ENCODE measurements at places on chromosomes 16 and 17. TPM values are rescaled to one million over a fixed set of nuclear protein-coding genes. Genes with fewer than 3 reads are reported as not detected.

DNA sequence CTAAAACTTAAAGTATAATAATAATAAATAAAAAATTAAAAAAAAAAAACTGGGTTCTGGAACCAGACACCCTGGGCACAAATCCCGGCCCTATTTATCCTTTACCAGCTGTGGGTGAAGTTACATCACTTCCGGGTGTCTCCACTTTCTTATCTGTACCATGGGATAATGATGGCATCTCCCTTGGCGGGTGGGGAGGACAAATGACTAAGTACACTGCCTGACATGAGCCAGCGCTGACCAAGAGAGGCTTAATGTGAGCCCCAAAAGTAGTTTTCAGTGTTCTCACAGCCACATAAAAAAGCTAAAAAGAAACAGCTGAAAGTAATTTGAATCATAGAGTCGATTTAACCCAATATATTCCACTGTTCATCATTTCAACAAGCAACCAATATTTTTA lies 424.9 kb downstream of the SOX9 start:
- no peaks in the 10 kb centered on the region for H3K36me3 ChIP-seq
- peaks cover 4% of the 10 kb centered on the region for H3K27me3 ChIP-seq
- DNase-seq = no peak
- H3K4me1 ChIP-seq = no peaks in the 10 kb centered on the region
- no peak overlapping the region for H3K4me3 ChIP-seq

CCL3 gene
- 2.9 TPM for total RNA-seq

GRCh38 chr16:10016752-10017151 lies 165.5 kb downstream of the GRIN2A start:
- no peak overlapping the region for H3K27ac ChIP-seq
- no peaks in the 10 kb centered on the region for H3K36me3 ChIP-seq
- H3K4me1 ChIP-seq = no peaks in the 10 kb centered on the region
- H3K4me3 ChIP-seq = no peak overlapping the region

MPP3 gene
- 0.11 TPM for total RNA-seq

DNA sequence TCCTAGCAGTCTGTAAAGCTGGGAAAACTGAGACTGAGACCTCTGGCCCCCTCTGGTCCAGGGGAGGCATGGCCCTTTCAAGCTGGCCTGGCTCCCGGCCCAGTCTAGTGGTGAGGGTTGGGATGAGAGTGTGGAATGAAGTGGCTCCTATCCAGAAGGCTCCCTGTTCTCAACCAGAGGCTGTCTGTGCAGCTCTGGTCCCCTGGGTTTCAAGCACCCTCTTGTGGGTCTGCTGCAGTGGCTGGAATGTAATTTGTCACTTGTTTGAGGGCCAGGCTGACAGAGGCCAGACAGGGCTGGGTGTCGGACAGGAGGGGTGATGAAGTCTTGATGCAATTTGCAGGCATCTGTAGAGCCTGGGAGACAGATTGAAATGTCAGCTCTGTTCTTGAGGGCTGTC lies 22.1 kb upstream of the PHF12 start:
- DNase-seq = no peak
- no peaks in the 10 kb centered on the region for H3K36me3 ChIP-seq
- no peak overlapping the region for H3K4me3 ChIP-seq
- no peaks in the 10 kb centered on the region for H3K27me3 ChIP-seq
- peaks cover under 1% of the 10 kb centered on the region for H3K4me1 ChIP-seq

LRRC37A3 gene
- 18.4 TPM for total RNA-seq

DNA sequence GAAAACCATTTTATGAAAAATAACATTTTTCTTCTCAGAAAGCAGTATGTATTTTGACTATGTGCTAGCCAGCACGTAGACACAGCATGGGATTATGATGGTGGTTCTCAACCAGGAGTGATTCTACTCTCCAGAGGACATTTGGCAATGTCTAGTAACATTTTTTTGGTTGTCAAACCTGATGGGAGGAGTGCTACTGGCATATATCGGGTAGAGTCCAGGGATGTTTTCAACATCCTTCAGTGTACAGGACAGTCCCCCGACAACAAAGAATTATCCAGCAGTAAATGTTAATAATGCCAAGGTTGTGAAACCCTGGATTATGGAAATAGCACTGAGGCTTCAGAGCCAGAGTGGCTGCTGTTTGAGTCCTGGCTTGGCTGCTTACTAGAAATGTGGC lies 27.7 kb downstream of the AP2B1 start:
- no peak for DNase-seq
- H3K36me3 ChIP-seq = peaks cover 2% of the 10 kb centered on the region

HS3ST6 gene
- not detected for total RNA-seq

DNA sequence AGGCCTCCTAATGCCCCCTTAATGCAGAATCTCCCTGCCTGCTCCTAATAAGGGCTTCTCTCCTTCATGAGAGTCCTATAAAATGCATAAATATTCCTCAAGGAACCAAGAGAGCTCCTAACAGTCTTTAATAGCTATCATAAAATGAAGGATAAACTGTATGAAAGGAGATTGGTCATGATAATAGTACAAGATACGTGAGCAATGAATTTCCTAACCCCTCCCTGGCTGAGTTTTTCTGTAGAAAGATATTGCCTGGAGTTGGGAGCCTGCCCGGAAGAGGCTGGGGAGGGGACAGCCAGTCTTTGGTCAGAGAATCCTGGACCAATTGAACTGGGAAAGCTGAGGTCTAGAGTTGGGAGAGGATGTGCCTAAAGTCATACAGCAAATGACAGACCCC lies 321.9 kb upstream of the CDH5 start:
- no peaks in the 10 kb centered on the region for H3K36me3 ChIP-seq
- no peak overlapping the region for H3K27ac ChIP-seq
- H3K4me3 ChIP-seq = no peak overlapping the region
- DNase-seq = no peak
- no peaks in the 10 kb centered on the region for H3K27me3 ChIP-seq
- H3K4me1 ChIP-seq = no peaks in the 10 kb centered on the region

GRCh38 chr17:29197516-29198272 lies 17.5 kb upstream of the MYO18A start:
- peaks cover 8% of the 10 kb centered on the region for H3K4me1 ChIP-seq
- H3K27me3 ChIP-seq = peaks cover 21% of the 10 kb centered on the region
- DNase-seq = no peak
- no peaks in the 10 kb centered on the region for H3K36me3 ChIP-seq
- H3K27ac ChIP-seq = no peak overlapping the region
- no peak overlapping the region for H3K4me3 ChIP-seq

CES1 gene
- total RNA-seq = not detected

CA4 gene
- total RNA-seq = not detected

DNA sequence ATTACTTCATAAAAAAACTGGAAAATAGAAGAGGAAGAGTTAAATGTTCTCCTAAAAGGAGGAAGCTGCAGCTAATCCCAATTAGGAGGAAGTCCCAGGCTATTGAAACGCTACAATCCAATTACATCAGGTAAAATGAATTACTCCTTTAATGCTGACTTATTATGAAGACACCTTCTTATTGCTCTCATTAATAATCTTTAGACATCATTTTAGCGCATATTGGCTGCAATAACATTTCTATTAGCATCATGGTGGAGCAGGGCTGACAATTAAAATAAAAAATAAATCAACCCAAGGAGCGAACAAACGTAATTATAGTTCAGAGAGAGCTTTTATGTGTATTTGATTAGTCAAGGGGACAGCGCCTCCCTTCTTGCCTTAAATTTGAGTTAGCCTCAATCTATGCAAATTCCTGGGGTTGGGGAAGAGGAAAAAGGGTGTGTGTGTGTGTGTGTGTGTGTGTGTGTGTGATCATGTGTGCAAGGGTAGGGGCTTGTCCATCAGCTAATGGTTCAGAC lies 109.0 kb upstream of the IRX6 start:
- H3K36me3 ChIP-seq = no peaks in the 10 kb centered on the region
- no peak overlapping the region for H3K4me3 ChIP-seq
- no peaks in the 10 kb centered on the region for H3K4me1 ChIP-seq
- no peak overlapping the region for H3K27ac ChIP-seq
- H3K27me3 ChIP-seq = peaks cover 5% of the 10 kb centered on the region
- no peak for DNase-seq

GRCh38 chr16:12706628-12707027 lies 97.1 kb downstream of the CPPED1 start:
- H3K36me3 ChIP-seq = peaks cover 14% of the 10 kb centered on the region
- H3K4me1 ChIP-seq = no peaks in the 10 kb centered on the region
- H3K27me3 ChIP-seq = no peaks in the 10 kb centered on the region
- no peak overlapping the region for H3K4me3 ChIP-seq

- H3K36me3 ChIP-seq = peaks cover 2% of the 10 kb centered on the region
- no peak for DNase-seq
- no peaks in the 10 kb centered on the region for H3K27me3 ChIP-seq
- H3K27ac ChIP-seq = no peak overlapping the region
Observed at GRCh38 chr16:53219795-53220454, 165.1 kb downstream of the CHD9 start.

GABARAP gene
- 251 TPM for total RNA-seq

PRSS8 gene
- total RNA-seq = not detected

- peaks cover 4% of the 10 kb centered on the region for H3K36me3 ChIP-seq
- peaks cover 68% of the 10 kb centered on the region for H3K4me1 ChIP-seq
- peak overlapping the region; percentile 91 for H3K4me3 ChIP-seq
- DNase-seq = no peak
- H3K27me3 ChIP-seq = peaks cover 48% of the 10 kb centered on the region
Observed at GRCh38 chr17:8122422-8122923, 1.4 kb downstream of the HES7 start.

GRCh38 chr17:80279895-80280294 lies 19.2 kb downstream of the RNF213 start:
- H3K4me1 ChIP-seq = peaks cover 12% of the 10 kb centered on the region
- H3K27me3 ChIP-seq = no peaks in the 10 kb centered on the region
- peaks cover 33% of the 10 kb centered on the region for H3K36me3 ChIP-seq
- H3K4me3 ChIP-seq = no peak overlapping the region

DNA sequence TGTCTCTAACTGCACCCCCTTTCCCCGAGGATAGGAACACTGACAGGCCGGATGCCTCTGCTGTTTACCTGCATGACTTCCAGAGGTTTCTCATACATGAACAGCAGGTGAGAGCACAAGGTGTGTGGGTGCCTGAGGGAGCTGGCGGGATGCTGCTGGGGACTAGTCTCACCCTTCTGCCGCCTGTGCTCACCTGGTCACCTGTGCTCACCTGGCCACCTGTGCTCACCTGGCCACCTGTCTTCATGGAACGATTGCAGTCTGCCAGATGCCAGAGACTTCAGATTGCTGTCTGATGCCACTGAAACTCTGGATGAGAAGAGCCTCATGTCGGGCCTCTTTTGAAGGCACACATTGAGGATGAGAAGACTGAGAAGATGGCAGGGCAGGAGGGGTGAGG lies 104.1 kb downstream of the PLCG2 start:
- no peak overlapping the region for H3K4me3 ChIP-seq
- no peak for DNase-seq
- H3K27me3 ChIP-seq = no peaks in the 10 kb centered on the region
- H3K4me1 ChIP-seq = no peaks in the 10 kb centered on the region
- H3K27ac ChIP-seq = no peak overlapping the region
- H3K36me3 ChIP-seq = no peaks in the 10 kb centered on the region
